ENCODE measurements at places on chromosomes 1 and 21. TPM values are rescaled to one million over a fixed set of nuclear protein-coding genes. Genes with fewer than 3 reads are reported as not detected.

Gene RTCA
- polyA plus RNA-seq, result 33.1 TPM

Gene S100A7
- 0.87 TPM for polyA plus RNA-seq

Gene GBP1
- 13.9 TPM for polyA plus RNA-seq

Gene RAB7B
- 2.3 TPM for polyA plus RNA-seq

Gene DIO1
- polyA plus RNA-seq, result 9.8 TPM

Gene GALNT2
- polyA plus RNA-seq, result 61.9 TPM

Gene ZNF683
- polyA plus RNA-seq, result not detected

Gene MYBPHL
- polyA plus RNA-seq, result not detected

Gene LORICRIN
- polyA plus RNA-seq, result not detected

Gene CFH
- 49.9 TPM for polyA plus RNA-seq

Gene DNASE2B
- 0.11 TPM for polyA plus RNA-seq

Gene AKR7A3
- polyA plus RNA-seq, result 3.3 TPM

Gene ASAP3
- 35.5 TPM for polyA plus RNA-seq

Gene SAMD13
- 5.3 TPM for polyA plus RNA-seq
